Caki2 (cell line): ENCODE measurements at places on chromosomes 5 and 9. TPM values are rescaled to one million over a fixed set of nuclear protein-coding genes. Genes with fewer than 3 reads are reported as not detected.

- no peak for DNase-seq
Measured at GRCh38 chr5:34833976-34834793, 4.8 kb upstream of the TTC23L start.

FGF1 gene
- not detected in 2 replicates for total RNA-seq

FBLL1 gene
- total RNA-seq, result not detected in 2 replicates

ZNF462 gene
- 3.9 and 7.1 TPM in 2 replicates for total RNA-seq

DNA sequence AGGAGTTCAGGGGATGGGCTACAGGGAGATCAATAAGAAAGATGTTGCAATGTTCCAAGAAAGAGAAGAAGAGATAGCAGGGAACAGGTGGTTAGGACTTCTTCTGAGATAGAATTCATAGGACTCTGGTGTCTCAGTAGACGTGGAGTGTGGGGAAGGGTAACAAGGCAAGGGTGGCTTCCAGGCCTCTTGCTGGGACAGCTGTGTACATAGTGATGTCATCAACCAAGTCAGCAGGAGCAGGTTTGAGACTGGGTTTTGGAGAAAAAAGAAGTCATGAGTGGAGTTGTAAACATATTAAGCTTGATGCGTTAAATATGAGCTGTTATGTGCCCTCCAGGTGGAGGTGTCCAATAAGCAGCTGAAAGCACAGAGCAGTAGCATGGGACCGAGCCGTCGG lies 211.8 kb upstream of the RASEF start:
- no peak for DNase-seq

DNA sequence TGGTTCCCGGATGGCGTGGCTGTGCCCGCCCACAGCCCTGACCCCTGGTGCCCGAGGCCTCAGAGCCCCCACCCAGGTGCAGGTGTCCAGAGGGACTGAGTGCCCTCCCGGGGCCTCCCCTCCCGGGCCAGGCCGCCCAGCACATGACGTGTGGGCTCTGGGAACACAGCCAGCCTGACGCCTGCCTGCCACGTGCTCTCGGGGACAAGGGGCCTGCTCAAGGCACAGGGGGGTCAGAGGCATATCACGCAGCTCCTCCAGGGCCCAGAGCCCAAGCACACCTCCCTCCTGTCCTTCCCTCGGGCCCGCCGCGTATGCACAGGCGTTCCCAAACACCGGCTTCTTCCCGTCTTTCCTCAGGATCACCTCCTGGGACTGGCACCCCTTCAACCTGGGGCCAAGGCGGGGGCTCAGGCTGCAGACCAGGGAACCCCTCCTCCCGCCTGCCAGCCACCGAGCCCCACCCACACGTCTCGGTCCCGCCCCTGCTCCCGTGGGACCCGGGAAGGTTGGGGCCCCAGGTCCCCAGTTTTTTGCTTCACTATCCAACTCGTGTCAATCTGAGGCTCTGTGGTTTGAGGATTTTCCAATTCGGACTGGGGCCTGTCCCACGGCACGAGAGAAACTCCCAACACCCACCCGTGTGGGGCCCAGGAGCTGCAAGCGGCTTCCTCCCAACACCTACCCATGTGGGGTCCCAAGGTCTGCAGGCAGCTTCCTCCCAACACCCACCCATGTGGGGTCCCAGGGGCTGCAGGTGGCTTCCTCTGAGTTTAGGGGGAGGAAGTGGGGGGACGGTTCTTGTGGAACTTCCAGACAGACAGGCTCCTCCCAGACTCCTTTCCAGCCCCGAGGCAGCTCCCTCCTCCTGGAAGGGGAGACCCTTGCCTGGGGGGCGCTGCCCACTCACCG lies 1.5 kb downstream of the LCN10 start:
- DNase-seq, result no peak

DNA sequence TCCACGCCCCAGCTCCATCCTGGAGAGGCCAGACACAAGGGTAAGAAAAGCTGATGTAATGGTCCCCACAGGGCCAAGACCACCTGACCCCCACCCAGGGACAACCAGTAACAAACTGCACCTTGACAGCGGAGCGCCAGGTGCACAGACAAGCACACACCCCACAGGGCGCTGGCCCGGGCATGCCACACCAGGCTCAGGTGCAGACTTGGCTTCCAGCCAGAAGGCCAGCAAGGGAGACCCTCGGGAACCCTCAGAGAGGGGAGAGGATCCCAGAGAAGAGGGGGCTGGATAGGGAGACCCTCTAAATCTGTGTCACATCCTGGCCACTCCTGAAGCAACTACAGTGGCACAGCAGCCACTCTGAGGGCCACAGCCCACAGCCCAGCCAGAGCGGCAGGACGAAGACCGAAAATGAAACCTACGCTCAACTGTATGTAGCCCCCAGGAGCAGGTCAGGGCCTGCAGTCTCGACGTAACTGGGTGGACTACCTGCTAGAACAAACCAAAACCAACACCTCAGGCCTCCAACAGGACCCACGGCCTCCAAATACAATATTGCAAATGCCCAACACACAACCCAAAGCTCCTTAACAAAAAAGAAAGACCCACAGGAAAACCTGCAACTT lies 18.5 kb downstream of the CAMSAP1 start:
- no peak for DNase-seq
